ENCODE measurements at places on chromosomes 1 and 21.

DNA sequence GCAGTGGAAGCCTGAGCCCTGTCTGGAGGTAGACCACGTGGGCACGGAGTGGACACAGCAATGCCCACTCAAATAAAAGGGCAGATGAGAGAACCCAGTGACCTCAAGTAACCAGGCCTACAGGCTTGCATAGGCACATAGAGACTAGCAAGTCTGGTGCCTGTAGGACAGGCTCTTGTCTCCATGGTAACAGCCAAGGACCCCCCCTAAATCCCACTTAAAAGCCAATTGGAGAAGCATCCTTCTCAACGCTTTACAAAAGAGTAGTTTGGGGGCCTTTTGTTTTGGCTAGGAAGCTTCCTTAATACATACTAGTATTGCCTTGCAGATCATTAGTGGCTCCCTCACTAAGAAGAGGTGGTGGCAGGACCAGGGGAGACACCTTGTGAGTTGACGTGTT is 63.9 kb downstream of the VWA5B1 start:
- DNase-seq = no peak

DNA sequence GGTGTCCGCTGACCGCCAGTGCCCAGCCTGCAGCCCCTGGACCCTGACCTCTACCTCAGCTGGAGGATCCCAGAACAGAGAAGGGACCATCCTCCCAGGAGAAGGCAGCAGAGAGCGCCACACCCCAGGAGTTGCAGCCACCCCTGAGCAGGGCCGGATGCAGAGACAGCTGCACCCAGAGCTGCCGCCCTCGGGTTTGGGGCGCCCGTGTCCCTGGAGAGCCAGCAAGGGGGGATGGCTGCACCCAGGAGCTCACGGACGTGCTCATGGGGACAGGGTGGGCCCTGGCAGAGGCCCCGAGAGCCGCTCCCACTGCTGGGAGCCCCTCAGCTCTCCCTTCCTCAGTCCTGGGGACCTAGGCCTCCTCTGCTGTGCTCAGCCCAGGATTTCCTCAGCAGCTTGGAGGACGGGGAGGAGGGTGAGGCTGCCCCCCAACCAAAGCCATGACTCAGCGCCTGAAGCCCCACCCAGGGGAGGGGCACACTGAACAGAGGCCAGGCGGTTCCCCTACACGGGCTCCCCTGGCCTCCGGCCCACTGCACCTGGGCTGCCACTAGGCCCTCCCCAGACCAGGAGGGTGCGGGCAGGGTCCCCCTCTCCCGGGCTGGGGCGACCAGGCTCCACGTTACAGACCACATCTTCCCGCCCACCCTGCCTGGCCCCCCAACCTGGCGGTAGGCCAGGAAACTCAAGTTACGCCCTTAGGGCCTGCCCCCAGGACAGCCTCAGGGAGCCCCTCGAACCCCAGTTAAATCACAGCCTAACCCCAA is 2.2 kb downstream of the ACAP3 start:
- DNase-seq = peak; percentile 96

GRCh38 chr1:182259229-182259872 is 132.2 kb downstream of the GLUL start:
- DNase-seq = no peak

GRCh38 chr1:94600556-94600955 is 59.0 kb upstream of the F3 start:
- no peak for DNase-seq

GRCh38 chr1:7941437-7941793 is 776 bp upstream of the TNFRSF9 start:
- DNase-seq = no peak

GRCh38 chr1:89672489-89673183 is 39.7 kb downstream of the LRRC8C start:
- DNase-seq = no peak

GRCh38 chr1:165006831-165007230 is 349.7 kb downstream of the LMX1A start:
- DNase-seq = no peak

DNA sequence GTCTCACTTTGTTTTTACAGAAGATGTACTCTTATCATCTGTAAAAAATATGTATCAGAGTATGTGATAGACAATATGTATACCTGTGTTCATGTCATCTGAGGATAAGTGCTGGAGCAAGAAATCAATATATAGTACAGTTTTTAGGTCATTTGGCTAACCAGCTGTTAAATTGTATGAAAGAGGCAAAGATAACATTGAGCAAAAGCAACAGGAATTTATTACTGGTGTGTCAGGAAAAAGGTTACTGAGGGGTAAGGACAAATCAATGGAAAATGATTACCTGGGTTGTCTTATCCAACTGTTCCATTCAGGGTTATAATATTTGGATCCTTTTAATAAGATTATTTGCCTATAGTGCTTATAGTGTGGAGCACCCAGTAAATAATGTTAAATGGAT is 4.9 kb downstream of the HIPK1 start:
- DNase-seq = no peak

- peak; percentile 52 for DNase-seq
Measured at GRCh38 chr1:1470626-1471388, 758 bp upstream of the ATAD3B start.

DNA sequence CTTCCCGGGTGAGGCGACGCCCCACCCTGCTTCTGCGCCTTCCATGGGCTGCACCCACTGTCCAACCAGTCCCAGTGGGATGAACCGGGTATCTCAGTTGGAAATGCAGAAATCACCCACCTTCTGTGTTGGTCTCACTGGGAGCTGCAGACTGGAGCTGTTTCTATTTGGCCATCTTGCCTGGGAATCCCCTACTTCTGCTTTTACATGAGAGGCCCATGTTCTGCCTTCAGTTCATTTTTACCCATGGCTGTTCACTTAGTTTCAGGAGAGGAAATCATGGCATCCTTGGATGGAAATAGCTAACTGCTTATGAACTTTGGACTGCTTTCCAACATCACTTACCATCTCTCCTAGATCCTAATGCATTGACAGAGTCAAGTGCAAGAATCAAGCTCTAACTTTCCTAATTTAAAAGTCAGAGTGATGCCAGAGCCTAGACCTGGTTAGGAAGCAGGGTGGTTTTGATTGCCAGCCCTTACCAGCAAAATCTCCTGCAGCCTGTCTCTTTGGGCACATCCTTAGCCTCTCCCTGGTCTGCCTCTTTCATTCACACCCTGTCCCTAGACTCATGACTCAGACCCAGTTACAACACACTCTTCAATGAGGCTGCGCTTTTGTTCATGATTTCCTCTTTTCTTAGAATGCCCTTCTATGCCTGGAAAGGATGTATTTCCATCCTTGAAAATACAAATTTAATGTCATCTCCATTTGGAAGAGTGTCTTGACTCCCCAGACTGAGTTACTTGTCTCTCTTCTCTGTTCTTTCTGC is 137.2 kb downstream of the KCTD3 start:
- DNase-seq = no peak

GRCh38 chr1:230125640-230126528 is 58.8 kb downstream of the GALNT2 start:
- no peak for DNase-seq

- DNase-seq = no peak
Measured at GRCh38 chr1:109914587-109915240, 4.1 kb downstream of the CSF1 start.

GRCh38 chr1:248847956-248848561 is 10.0 kb downstream of the ZNF672 start:
- no peak for DNase-seq

DNA sequence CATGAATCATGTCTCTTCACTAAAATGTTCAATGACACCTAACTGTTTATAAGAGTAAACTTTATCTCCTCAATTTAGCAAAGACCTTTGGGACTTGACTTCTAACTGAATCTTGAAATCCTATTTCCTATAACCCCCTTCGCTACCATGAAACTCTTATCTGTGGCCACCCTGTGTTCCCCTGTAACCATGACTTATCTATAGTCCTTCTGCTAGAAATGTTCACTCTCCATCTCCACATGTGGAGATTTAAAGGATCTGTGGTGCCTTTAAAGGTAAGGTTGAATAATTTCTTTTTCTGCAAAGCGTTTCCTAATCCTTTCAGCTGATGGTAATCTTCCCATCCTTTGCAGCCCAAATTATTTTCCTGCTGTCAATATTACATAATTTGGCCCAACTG is 436.3 kb upstream of the RUNX1 start:
- DNase-seq = no peak

DNA sequence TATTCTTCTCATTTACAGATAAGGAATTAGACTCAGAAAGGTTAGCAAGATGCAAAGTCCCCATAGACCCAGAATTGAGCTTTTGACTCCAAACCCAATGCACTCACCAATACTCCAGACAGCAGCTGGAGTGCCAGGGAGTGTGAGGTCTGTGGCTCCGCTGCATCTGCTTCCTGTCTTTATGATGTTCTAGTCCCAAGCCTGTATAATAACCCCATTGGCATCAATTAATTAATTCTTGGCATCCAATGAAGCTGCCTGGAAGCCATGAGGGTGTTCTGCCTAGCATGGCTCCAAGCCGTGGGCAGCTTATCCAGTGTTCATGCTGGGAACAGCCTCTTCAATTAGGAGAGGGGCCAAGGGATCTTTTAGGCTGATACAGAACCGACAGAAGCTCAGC is 188.7 kb downstream of the GIPC2 start:
- peak; percentile 35 for DNase-seq

GRCh38 chr21:40562242-40563002 is 284.5 kb downstream of the DSCAM start:
- no peak for DNase-seq

DNA sequence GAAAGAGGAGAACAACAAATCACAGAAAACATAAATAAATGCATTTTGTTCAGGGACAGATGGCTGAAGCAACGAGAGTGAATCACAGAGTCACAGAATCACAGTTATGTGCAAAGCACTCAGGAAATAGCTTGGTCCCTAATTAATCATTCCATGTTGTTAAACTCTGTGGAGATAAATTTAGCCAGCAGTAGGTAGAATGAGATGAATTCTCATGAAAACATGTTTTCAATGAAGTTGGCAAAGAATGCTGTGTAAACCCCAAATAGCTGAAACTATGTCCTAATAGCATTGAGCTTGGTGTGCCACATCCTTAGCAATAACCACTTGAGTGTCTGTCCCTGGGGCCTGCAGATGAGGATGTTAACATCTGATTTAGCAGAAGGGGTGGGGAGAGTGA is 20.4 kb downstream of the LEPR start:
- no peak for DNase-seq

- DNase-seq = no peak
Measured at GRCh38 chr1:215458562-215458961, 108.5 kb upstream of the KCTD3 start.

GRCh38 chr1:210246447-210246846 is 13.9 kb downstream of the SERTAD4 start:
- no peak for DNase-seq

DNA sequence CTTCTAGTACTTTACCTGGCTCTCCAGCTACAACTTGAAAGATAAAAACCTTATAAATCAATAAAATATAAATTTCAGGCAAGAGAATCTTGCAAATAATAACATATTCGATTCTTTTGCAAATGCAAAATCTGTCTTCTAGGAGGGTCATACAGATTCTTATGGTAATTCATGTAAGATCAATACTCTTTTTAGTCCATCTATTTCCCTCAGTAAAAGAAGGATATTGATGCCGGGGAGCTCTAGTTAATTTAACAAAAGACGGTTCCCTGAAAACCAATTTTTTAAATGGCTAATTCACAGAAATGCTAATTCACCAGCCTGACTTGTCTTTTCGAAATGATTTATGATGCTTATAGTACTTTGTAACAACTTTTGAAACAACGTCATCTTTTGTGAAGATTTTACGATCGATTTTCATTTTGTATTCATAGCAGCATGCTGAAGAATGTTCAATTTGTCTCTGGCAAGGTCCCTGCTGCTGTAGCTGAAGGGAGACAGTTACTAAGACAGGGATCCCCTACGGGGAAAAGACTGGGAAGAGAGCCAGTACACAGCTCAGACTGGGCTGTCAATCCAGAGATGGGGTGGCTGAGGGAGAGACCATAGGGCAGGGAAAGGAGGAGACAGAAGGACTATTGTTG is 90.6 kb upstream of the SPAG17 start:
- DNase-seq = no peak

DNA sequence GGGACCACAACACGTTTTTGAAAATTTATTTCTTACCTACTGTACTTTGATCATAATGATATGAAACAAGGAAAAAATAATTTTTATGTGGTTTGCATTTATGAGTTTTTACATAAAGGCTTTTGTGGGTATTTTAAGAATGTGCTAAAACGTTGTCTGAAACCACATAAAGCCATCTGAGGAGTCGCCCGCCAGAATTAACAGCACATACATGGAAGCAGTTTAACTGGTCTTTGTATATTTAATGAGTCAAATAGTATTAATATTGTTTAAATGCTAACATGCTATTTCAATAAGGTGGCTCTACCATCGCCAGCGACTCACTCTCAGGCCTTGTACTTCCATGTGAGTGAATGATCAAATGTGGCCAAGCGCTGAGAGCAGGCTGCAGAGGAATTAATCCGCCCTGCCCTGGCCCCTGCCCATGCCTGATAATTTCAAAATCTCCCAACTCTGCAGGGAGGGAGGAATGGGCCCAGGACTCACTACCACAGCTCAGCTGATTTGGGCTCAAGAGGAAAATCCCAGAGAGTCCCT is 49.6 kb downstream of the SLC66A1 start:
- DNase-seq = no peak

- DNase-seq = no peak
Measured at GRCh38 chr1:168725831-168726230, 3.2 kb downstream of the DPT start.

DNA sequence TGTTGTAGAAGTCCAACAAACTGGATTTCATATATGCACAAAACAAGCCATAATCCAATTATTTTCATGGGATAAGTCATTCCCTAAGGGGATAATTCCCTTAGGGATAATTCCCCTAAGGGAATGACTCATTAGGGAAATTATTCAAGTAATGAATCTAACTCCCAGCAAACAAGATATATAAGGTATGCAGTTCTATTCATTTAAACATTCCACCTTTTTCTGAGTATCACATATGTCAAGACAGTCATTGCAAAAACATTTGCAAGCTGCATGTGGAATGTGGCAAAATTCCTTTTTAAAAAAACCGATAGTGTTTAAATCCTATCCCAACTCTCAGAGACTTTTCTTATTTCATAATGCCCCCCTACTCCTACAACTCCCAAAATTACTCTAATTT is 131.2 kb downstream of the AKT3 start:
- peak; percentile 88 for DNase-seq

- no peak for DNase-seq
Measured at GRCh38 chr1:19121192-19121591, 88.9 kb downstream of the UBR4 start.

- no peak for DNase-seq
Measured at GRCh38 chr1:96482616-96483015, 239.0 kb upstream of the PTBP2 start.

- no peak for DNase-seq
Measured at GRCh38 chr1:101483982-101484688, 247.3 kb downstream of the S1PR1 start.

DNA sequence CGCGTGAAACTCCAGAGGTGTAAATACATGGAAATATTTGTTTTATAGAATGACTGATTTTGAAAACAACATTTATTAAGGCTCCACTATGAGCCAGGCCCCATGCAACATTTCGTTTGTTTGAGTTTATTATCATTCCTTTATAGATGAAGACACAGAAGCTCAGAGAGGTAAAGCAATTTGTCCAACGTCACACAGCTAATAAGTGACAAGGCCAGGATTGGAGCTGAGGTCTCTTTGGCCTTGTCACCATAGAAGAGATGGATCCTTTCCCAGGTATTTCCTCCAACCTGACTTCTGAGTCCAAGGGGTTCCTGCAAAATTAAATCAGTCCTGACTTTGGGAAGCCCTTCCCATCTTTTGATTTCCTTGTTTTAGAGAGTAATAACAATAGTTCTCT is 98.0 kb downstream of the SYF2 start:
- DNase-seq = no peak

- DNase-seq = peak; percentile 86
Measured at GRCh38 chr1:161305867-161306519, 3.8 kb downstream of the MPZ start.

- DNase-seq = no peak
Measured at GRCh38 chr1:9466780-9467758, 72.2 kb upstream of the SLC25A33 start.

Measured in NCI-H82 (cell line).